ENCODE measurements at places on chromosomes 6 and 20. TPM values are rescaled to one million over a fixed set of nuclear protein-coding genes. Genes with fewer than 3 reads are reported as not detected.

The GINS1 gene
- 32.3 TPM for total RNA-seq

The CFAP61 gene
- total RNA-seq, result not detected

The BMP7 gene
- total RNA-seq, result not detected

The SLC22A16 gene
- total RNA-seq, result not detected

The TTBK1 gene
- 0.34 TPM for total RNA-seq

The SNAP91 gene
- not detected for total RNA-seq

The DDX39B gene
- 538 TPM for total RNA-seq

The FOXF2 gene
- not detected for total RNA-seq

The SIRPD gene
- not detected for total RNA-seq

The FRMD1 gene
- total RNA-seq, result not detected

The PTCRA gene
- total RNA-seq, result not detected

The CPXM1 gene
- total RNA-seq, result 2.9 TPM

The CLPSL2 gene
- not detected for total RNA-seq

The RSPO4 gene
- total RNA-seq, result not detected

DNA sequence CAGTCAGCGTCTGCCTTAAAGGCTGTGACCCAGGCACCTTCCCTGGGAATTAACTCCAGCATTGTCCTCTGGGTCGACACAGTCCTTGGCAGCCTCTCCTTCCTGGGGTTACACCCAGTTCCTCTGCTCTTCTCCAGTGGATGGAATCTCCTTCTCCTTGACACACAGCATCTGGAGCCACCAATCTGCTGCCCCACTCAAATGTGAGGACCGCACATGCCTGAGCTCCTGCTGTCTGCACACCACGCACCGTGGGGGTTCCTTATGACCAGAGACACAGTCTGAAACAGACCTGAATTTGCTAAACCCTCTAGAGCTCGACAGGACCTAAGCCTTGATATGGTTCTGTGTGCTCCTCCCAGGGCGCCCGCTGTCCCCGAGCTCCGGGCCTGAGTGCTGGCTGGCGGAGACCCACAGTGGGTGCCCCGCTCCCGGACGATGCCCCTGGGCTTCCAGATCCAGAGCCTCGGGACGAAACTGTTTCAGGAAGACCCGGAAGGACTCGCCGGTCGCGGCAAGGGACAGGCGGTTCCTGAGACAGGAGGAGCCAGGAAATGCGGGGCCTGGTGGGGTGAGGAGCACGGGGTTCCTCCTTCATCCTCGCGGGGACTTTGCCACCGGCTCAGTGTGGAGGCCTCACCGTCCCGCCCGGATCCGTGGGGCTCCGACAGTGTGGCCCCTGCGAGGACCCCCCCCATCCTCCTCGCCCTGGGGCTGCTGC, 2.5 kb upstream of the RAET1G start:
- peak overlapping the region; percentile 24 for H3K4me3 ChIP-seq
- H3K27ac ChIP-seq, result no peak overlapping the region
- H3K4me1 ChIP-seq, result peaks cover 26% of the 10 kb centered on the region

DNA sequence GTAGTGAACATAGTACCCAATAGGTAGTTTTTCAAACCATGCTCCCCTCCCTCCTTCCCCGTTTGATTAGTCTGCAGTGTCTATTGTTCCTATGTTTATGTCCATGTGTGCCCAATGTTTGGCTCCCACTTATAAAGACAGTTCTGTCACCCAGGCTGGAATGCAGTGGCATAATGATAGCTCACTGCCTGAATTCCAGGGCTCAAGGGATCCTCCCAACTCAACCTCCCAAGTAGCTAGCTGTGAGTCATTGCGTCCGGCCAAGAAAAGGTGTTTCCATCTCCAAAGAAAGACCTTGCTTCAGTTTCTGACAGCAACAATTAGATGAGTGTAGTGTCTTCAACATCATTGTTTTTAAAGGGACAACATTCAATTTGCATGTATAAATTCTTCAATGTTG, 131.1 kb upstream of the CEP162 start:
- H3K4me1 ChIP-seq, result no peaks in the 10 kb centered on the region
- no peaks in the 10 kb centered on the region for H3K36me3 ChIP-seq
- H3K27ac ChIP-seq, result no peak overlapping the region
- H3K27me3 ChIP-seq, result no peaks in the 10 kb centered on the region
- DNase-seq, result no peak
- H3K4me3 ChIP-seq, result no peak overlapping the region

GRCh38 chr6:26021001-26021349, 58.4 kb downstream of the TRIM38 start:
- H3K4me3 ChIP-seq, result peak overlapping the region; percentile 93
- DNase-seq, result peak; percentile 77
- H3K27me3 ChIP-seq, result no peaks in the 10 kb centered on the region
- peaks cover 47% of the 10 kb centered on the region for H3K4me1 ChIP-seq
- H3K36me3 ChIP-seq, result peaks cover 9% of the 10 kb centered on the region
- H3K27ac ChIP-seq, result peak overlapping the region; percentile 100

DNA sequence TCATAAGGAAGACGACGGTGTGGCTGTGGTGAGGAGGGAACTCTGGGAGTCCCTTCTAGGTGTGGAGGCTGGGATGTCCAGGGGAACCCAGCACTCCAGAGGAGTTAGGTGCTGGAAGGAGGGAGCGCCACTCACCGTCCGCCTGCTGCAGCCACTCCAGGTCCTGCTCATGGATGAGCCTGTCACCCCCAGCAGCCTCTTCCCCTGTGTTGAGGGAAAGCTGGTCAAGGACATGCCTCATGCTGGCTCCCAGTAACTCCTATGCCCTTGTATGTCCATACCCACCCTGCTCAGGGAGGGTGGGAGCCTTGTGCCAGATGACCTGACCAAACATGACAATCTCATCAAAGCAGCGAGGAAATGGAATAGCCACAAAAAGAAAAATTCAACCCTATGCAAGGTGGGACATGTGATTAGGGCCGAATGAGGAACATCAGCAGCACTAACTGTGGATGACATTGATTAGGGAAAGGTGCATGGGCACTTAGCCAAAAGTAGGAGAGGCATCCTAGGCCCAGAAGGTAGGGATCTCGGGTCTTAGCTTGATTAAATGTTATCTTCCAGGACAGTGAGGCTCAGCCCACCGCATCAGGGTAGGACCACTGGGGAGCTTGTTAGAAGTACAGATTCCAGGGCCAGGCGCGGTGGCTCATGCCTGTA, 3.0 kb downstream of the DNPH1 start:
- H3K36me3 ChIP-seq, result peaks cover 26% of the 10 kb centered on the region
- H3K4me3 ChIP-seq, result no peak overlapping the region
- no peaks in the 10 kb centered on the region for H3K27me3 ChIP-seq
- no peak for DNase-seq
- peak overlapping the region; percentile 99 for H3K27ac ChIP-seq

GRCh38 chr6:104604685-104605084, 255.0 kb downstream of the HACE1 start:
- no peak overlapping the region for H3K27ac ChIP-seq
- peaks cover 12% of the 10 kb centered on the region for H3K4me1 ChIP-seq
- no peaks in the 10 kb centered on the region for H3K36me3 ChIP-seq
- peaks cover 1% of the 10 kb centered on the region for H3K27me3 ChIP-seq

DNA sequence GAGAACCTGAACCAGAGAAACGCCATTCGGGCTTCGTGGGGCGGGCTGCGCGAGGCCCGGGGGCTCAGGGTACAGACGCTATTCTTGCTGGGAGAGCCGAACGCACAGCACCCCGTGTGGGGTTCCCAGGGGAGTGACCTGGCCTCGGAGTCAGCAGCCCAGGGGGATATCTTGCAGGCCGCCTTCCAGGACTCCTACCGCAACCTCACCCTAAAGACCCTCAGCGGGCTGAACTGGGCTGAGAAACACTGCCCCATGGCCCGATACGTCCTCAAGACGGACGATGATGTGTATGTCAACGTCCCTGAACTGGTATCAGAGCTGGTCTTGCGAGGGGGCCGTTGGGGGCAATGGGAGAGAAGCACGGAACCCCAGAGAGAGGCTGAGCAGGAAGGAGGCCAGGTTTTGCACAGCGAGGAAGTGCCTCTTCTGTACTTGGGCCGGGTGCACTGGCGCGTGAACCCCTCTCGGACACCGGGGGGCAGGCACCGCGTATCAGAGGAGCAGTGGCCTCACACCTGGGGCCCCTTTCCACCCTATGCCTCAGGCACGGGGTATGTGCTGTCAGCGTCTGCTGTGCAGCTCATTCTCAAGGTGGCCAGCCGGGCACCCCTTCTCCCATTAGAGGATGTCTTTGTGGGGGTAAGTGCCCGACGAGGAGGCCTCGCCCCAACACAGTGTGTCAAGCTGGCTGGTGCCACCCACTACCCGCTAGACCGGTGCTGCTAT, 904 bp downstream of the B3GALT4 start:
- H3K4me1 ChIP-seq, result peaks cover 37% of the 10 kb centered on the region
- peak overlapping the region; percentile 92 for H3K27ac ChIP-seq
- DNase-seq, result peak; percentile 50
- peaks cover 42% of the 10 kb centered on the region for H3K36me3 ChIP-seq
- no peaks in the 10 kb centered on the region for H3K27me3 ChIP-seq
- H3K4me3 ChIP-seq, result peak overlapping the region; percentile 81

DNA sequence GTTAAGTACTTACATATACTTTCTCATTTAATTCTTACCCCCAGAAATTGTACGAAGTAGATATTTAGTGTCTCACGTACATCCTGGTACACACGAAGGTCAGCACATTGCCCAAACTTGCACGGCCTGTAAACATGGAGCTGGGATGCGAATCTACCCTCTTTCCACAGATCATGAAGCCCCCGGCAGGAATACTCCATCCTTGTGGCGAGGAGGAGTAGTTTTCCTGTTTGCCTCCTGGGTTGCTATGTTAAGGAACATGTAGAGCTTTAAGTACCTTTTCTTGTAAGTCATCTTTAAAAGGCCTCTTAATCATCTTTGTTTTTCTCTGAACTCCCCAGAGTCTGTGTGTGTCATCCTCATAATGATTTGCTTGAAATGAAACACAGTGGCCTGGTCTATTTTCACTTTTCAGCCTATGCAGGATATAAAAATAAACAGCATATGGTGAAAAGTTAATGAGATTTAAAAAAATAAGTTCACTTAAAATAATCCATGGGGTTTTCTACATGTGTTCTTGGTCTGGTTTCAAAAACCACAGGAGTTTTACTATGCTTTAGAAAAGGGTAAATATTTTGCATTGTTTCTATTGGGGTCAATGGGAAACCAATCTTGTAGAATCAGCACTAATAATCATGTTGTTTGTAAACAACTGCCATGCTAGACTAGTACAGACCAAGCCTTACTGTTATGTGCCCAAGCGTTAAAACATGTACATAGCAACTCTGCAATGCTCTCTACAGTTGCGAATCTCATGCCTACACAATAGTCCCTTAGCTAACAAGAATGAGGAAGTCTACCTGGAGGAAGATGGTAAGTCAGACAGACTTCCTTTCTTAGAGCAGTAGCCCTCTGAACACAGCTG, 9.3 kb upstream of the ARID1B start:
- H3K27me3 ChIP-seq, result no peaks in the 10 kb centered on the region
- peaks cover 8% of the 10 kb centered on the region for H3K4me1 ChIP-seq
- DNase-seq, result no peak
- H3K36me3 ChIP-seq, result no peaks in the 10 kb centered on the region

DNA sequence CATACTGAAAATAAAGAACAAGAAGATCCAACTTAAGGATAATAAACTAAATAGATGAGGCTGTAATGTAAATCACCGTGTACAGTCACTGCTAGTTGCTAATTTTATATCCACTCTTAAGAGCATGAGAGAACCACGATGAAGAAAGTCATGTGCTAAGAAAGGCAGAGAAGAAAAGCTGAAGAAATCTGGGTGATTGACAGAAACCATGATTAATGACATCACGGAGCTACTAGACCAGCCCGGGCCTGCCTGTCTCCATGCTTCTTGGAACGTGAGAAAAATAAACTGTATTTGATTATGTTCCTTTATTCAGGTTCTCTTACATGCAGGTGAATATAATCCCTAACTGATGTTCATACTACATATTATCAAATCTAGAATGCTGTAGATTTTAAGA, 84.2 kb upstream of the E2F3 start:
- no peak overlapping the region for H3K4me3 ChIP-seq
- peaks cover 15% of the 10 kb centered on the region for H3K4me1 ChIP-seq
- H3K27me3 ChIP-seq, result no peaks in the 10 kb centered on the region
- H3K36me3 ChIP-seq, result peaks cover 6% of the 10 kb centered on the region
- no peak overlapping the region for H3K27ac ChIP-seq

- no peaks in the 10 kb centered on the region for H3K27me3 ChIP-seq
- no peak overlapping the region for H3K4me3 ChIP-seq
- H3K27ac ChIP-seq, result no peak overlapping the region
- H3K36me3 ChIP-seq, result no peaks in the 10 kb centered on the region
- H3K4me1 ChIP-seq, result no peaks in the 10 kb centered on the region
- no peak for DNase-seq
These were observed 624.7 kb downstream of the CD109 start for GRCh38 chr6:74320715-74321114.

GRCh38 chr6:15106958-15107643, 138.8 kb upstream of the JARID2 start:
- peaks cover 4% of the 10 kb centered on the region for H3K36me3 ChIP-seq
- no peaks in the 10 kb centered on the region for H3K27me3 ChIP-seq
- no peak overlapping the region for H3K4me3 ChIP-seq
- no peak overlapping the region for H3K27ac ChIP-seq
- peaks cover 3% of the 10 kb centered on the region for H3K4me1 ChIP-seq

DNA sequence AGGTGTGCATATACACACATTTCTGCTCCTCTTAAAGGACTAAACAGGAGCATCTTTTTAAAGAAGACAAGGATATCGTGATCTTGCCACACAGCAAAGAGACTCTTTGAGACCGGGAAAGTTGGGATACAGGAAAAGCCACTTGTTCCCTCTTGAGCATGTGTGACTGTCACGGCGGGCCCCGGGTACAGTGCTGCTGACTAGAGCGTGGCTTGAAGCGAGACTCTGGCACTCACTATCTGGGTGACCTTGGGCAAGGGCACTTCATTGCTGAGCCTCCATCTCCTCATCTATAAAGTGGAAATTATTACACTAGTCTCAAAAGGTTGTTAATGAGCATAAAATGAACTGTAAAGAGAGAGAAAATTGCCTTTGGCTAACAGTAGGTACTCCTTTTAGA, 713.9 kb downstream of the PTPRT start:
- DNase-seq, result no peak
- no peak overlapping the region for H3K27ac ChIP-seq
- no peaks in the 10 kb centered on the region for H3K4me1 ChIP-seq
- no peaks in the 10 kb centered on the region for H3K36me3 ChIP-seq

- peaks cover 69% of the 10 kb centered on the region for H3K4me1 ChIP-seq
- H3K36me3 ChIP-seq, result peaks cover 4% of the 10 kb centered on the region
- H3K4me3 ChIP-seq, result peak overlapping the region; percentile 62
- peak; percentile 74 for DNase-seq
- H3K27ac ChIP-seq, result peak overlapping the region; percentile 96
These were observed 182.5 kb downstream of the GMPR start for GRCh38 chr6:16420715-16421461.

GRCh38 chr20:63525971-63526370, 5.4 kb downstream of the PPDPF start:
- H3K4me1 ChIP-seq, result peaks cover 33% of the 10 kb centered on the region
- no peak overlapping the region for H3K4me3 ChIP-seq
- no peak overlapping the region for H3K27ac ChIP-seq
- H3K36me3 ChIP-seq, result peaks cover 24% of the 10 kb centered on the region
- no peaks in the 10 kb centered on the region for H3K27me3 ChIP-seq

GRCh38 chr6:107561306-107561705, 71.4 kb downstream of the SOBP start:
- H3K4me1 ChIP-seq, result no peaks in the 10 kb centered on the region
- H3K4me3 ChIP-seq, result no peak overlapping the region
- peaks cover 12% of the 10 kb centered on the region for H3K27me3 ChIP-seq
- DNase-seq, result no peak
- H3K36me3 ChIP-seq, result no peaks in the 10 kb centered on the region
- H3K27ac ChIP-seq, result no peak overlapping the region
